ENCODE measurements at places on chromosomes 4 and X.

DNA sequence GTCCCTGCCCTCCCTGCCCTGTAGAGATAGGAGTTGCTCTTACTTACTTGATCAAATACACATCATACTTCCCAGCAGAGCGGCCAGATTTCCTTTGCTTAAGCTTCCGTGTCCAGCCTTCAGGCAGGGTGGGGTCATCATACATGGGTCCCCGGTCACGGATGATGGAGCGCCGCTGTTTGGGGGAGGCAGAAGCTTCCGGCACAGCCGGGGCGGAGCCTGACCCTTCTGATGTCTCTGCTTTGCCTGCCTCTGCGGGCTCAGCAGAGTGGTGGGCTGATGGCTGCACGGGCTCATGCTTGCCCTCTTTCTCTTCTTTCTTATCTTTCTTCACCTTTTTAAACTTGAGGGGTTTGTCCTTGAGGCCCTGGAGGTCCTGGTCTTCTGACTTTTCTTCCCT, 12.5 kb upstream of the IRAK1 start:
- DNase-seq = no peak

- no peak for DNase-seq
Observed at GRCh38 chrX:129566073-129566472, 26.0 kb downstream of the OCRL start.

DNA sequence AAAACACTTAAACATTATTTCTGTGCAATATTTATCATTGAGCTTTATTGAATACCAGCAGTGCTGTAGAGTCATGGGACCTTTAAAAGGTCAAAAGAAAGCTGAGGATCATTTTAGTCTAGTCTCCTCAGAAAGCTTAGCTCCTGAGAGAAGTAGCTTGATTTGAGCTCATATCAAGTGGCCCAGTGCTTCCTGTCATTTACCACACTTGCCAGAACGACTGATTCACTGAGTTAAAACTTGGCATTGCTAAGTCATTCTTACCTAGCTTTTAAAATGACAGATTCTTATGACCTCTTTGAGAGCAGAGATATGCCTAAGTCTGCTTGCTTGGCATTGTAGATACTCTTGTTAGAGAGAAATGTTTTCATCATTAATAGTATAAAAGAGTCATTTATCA, 15.2 kb downstream of the SEPTIN11 start:
- DNase-seq = no peak

GRCh38 chr4:149531861-149532260, 283.8 kb downstream of the IQCM start:
- DNase-seq = no peak

GRCh38 chr4:173531086-173531965, 1.3 kb upstream of the HAND2 start:
- no peak for DNase-seq

- no peak for DNase-seq
Observed at GRCh38 chrX:34404386-34405070, 252.6 kb downstream of the TMEM47 start.

- DNase-seq = no peak
Observed at GRCh38 chr4:142701017-142701416, 145.1 kb downstream of the INPP4B start.

GRCh38 chrX:3518870-3519269, 172.4 kb upstream of the MXRA5 start:
- no peak for DNase-seq

- DNase-seq = no peak
Observed at GRCh38 chr4:108988464-108989195, 225.8 kb upstream of the ETNPPL start.

GRCh38 chr4:92304121-92304520, 355 bp downstream of the GRID2 start:
- DNase-seq = no peak

- DNase-seq = no peak
Observed at GRCh38 chr4:15075875-15076274, 73.6 kb downstream of the CPEB2 start.

DNA sequence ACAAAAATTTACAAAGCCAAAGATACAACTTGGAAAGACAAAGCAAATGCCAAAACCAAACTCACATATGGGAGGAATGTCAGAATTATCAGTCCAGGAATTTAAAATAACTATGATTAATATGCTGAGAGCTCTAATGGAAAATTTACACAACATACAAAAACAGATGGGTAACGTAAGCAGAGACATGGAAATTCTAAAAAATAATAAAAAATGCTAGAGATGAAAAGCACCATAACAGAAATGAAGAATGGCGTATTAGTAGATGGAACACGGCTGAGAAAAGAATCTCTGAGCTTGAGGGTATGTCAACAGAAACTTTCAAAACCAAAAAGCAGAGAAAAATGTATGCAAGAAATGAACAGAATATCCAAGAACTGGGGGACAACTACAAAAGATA, 4.1 kb upstream of the MANBA start:
- DNase-seq = no peak

GRCh38 chr4:40421839-40422708, 86.9 kb downstream of the CHRNA9 start:
- DNase-seq = no peak

- no peak for DNase-seq
Observed at GRCh38 chrX:29535212-29536162, 679.9 kb upstream of the MAGEB2 start.

DNA sequence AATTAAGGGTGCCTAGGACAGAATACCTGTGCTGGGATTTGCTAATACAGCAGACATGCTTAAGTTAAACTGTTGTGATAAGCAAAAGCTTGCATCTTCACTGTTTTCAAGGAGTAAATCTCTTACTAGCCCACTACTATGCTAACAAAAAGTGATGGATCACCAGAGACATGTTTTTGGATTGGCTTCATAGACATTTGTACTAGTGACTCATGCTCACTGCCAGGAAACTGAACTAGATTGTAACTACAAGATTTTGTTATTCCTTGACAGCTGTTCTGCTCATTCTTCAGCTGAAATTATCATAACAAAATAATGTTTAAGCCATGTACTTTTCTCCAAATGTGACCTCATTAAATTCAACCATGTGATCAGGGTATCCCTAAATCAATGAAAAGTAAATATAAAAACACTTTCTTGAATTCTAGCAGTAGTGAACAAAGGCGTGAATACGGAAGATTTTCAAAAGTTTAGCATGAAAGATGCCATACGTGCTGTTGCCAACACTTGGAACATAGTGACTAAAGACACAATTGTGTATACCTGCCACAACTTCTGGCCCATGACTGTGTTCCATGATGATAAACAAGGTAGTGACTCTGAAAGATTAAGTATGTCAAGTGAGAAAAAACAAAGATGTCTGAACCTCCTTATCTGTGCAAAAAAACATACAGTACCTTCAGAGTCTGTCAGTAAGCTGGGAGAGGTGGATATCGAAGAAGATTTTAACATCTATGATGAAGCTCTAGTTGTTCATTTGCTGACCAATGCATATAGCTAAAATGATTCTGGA, 154.0 kb downstream of the BTC start:
- no peak for DNase-seq

- no peak for DNase-seq
Observed at GRCh38 chrX:79140731-79141130, 3.8 kb upstream of the GPR174 start.

GRCh38 chrX:132908891-132909290, 49.5 kb downstream of the HS6ST2 start:
- no peak for DNase-seq

DNA sequence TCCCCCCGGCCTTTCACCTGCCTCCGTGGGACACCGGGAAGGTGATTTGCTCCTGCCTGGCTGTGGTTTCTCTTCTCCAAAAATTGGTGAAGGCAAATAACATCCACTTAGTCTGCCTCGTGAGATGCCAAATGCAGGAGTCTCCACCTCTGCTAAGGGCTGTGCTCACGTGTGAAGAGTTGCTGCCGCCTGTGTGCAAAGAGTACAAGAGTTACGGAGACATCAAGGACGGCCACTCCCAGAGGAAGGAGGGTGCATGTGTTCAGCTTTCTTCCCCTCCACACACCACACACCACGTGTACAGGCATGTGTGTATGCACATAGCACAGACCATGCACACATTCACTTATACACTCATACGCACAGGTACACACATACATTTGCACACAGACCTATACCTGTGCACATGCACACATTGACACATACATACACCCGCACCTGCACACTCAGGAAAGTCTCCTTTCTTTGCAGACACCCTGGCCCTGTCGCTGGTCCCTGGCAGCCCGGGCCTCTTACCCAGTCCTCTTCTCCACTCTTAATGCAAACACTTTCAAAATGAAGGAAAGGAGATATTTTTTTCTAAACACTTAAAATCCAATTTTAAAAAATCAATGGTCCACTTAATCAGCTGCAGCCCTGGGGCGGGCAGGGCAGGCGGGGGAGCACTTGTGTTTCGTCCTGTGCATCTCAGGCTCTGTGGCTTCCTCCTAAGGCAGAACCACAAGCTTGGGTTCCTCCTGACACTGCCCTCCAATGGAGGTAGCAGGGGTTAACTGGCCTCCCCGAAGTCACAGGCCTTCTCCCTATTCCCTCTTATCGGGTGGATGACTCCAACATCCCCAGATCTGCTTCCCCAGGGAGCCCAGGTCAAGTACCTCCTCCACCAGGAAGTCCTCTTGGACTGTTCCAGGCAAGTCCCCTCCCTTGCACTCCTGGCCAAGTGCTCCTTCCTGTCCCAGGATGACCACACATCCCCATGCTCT, 103.0 kb downstream of the CPZ start:
- DNase-seq = no peak

GRCh38 chr4:18934197-18934596, 912.6 kb upstream of the LCORL start:
- no peak for DNase-seq

GRCh38 chrX:14997271-14997670, 124.0 kb downstream of the MOSPD2 start:
- DNase-seq = no peak

- DNase-seq = no peak
Observed at GRCh38 chr4:107845681-107846080, 20.9 kb downstream of the SGMS2 start.

GRCh38 chr4:121822796-121823504, 733 bp downstream of the CCNA2 start:
- no peak for DNase-seq

- no peak for DNase-seq
Observed at GRCh38 chr4:113997206-113997605, 17.8 kb upstream of the ARSJ start.

DNA sequence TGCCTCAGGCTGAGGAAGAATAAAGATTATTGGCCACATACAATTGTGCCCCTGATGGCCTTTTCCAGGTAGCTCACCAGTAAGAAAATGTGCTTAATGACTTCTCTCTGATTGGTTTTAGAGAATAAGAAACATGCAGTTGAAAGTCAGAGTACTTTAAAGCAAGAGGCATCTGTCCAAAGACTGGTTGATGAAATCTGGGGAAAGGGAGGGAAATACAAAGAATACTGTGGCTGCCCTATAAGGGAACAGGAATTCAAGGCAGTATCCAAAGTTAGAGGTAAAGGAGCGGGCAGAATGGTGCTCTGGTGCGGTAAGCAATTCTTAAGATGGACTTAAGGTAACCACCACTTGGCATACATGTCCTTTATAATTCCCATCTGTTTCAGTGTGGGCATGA, 11.4 kb downstream of the PBDC1 start:
- no peak for DNase-seq

GRCh38 chrX:10240918-10241317, 84.1 kb downstream of the CLCN4 start:
- no peak for DNase-seq

GRCh38 chrX:41785685-41786084, 61.7 kb downstream of the GPR82 start:
- DNase-seq = no peak

- DNase-seq = no peak
Observed at GRCh38 chr4:170106900-170107299, 17.1 kb upstream of the AADAT start.

GRCh38 chrX:56728321-56728720, 722 bp upstream of the NBDY start:
- no peak for DNase-seq

GRCh38 chrX:40340116-40340515, 240.7 kb upstream of the ATP6AP2 start:
- DNase-seq = no peak

GRCh38 chr4:74473155-74473811, 28.3 kb downstream of the AREG start:
- no peak for DNase-seq

GRCh38 chr4:10506077-10506476, 48.9 kb upstream of the ZNF518B start:
- DNase-seq = no peak

GRCh38 chr4:24514808-24515207, 69.5 kb downstream of the DHX15 start:
- no peak for DNase-seq

GRCh38 chr4:84916227-84916626, 50.3 kb downstream of the WDFY3 start:
- DNase-seq = no peak

- DNase-seq = no peak
Observed at GRCh38 chr4:62548108-62548524, 1348.0 kb downstream of the ADGRL3 start.

DNA sequence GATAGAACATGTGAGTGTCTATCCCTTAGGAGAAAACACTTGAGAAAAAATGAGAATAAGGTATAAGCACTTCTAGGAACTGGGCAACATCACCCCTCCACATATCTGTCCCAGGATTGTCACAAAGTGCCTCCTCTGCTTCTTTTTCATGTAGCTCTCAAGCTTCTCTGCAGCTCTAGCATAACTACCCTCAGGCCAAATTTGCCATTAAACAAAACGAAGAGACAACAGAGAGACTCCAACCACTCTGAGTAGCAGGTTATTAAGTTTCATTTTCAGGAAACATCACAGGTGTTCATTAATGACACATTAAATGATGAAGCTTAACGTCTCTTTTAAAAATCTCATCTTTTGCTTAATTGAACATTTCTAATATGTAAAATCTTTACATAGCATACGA, 580.0 kb downstream of the GALNTL6 start:
- DNase-seq = no peak

DNA sequence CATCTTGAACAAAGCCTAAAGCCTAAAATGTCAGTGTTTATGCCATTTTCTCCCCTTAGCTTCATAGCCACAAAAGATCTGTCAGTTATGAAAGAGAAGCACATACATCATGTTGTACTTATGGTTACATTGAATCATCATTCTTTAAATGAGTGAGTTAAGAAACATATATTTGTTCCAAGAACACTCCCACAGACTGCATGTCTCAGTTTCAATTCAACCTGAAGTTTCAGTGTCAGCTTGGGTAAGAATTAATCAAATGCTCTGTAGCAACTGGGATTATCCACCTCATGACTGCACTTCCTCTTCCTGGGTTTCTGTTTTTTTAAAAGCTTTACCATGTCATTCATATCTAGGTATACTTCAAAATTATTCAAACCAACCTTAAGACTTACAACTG, 3.9 kb upstream of the TMPRSS11B start:
- DNase-seq = no peak

DNA sequence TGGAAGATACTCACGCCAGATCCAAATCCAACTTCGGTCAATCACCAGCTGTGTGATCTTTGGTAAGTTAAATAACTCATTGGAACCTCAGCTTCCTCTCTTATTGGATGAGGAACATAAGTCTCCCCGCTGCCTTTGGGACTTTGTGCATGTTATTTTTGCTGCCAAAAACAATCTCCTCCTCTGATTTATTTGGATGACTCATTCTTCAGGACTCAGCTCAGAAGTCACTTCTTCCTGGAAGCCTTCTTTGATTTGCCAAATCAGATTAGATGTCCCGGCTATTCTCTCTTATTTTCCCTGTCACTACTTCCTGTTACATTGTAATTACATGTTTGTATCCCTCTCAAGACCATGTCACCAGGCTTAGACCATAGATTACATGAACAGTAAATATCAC, 138.0 kb upstream of the BOD1L1 start:
- DNase-seq = no peak

All from stimulated activated CD8-positive, alpha-beta memory T cell treated with anti-CD3 and anti-CD28 coated beads, Interleukin-4, amount 100 ng/mL, for 24 hours (primary cell).